ENCODE measurements at places on chromosomes 5 and 9.

GRCh38 chr5:21856987-21857386 lies 996.2 kb downstream of the CDH12 start:
- DNase-seq = no peak

- no peak for DNase-seq
Observed at GRCh38 chr9:9102295-9102694, 1302.7 kb upstream of the DMAC1 start.

GRCh38 chr5:129679671-129680070 lies 68.2 kb upstream of the MINAR2 start:
- DNase-seq = no peak

DNA sequence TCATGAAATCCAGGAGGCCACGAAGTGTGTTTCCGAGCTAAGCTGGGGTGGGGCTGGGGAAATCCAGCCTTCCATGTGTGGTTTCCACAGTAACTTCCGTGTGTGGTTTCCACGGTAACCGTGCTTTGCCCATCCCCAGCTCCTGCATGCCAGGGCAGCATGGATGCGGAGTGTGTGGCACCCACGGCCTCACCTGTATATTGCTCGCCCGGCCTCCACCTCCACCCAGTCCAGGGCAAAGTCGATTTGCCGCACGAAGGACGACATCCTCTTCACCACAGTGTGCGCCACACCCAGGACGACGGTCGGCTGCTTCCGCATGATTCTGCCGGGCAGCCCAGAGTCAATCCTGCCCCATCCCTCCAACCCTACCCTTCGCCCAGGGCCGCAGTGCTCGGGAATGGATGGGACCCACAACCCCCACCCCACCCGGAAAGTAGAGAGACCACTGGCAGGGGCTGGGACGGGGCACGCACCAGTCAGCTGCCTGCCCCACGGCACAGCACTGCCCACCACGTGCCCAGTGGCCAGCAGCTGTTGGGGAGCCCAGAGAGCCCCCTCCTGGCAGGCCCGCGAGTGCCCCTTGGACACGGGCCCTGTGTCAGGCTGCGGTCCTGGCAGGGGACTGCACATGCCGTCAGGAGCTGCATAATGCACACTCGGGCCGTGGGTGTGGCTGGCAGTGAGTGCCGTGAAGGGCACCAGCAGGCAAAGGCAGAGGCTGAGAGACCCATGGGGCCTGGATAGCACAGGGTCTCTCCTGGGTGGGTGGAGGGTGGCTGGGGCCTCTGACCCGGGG lies 39.0 kb upstream of the NSMF start:
- peak; percentile 68 for DNase-seq

DNA sequence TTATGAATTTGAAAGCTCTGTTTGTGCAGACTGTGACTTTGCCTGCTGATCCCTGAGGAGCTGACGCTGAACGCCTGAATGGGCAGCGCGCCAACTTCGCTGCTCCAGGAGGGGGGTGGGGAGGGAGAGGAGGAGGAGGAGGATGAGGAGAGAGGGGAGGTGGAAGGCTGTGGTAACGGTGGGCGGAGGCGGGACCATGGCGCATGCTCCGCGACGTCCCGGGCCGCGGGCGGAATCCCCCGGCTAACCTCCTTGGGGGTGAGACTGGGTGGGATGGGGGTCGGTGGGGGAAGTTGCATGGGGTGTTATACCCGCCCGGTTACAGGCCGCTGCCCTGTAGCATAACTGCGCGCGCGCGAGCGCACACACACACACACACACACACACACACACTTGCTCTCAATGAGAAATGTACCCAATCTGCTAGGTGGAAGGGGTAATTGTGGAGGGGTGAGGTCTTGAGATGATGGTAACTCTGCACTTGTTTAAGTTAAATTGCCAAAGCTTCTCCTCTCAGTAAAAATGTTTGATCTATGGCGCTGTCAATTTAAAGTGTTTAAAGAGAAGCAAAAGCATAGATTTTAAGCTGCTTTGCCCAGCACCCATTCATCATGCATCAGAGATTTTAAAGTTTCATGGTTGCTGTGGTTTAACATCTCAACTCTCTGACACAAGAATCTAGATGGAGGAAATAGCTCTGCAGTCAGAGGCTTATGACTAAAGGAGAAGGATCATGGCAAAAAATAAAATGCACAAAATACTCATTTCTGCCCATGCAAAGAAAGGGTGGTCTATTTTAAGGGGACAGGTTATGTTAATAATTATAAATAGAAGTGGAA lies 76.6 kb upstream of the TBCA start:
- peak; percentile 83 for DNase-seq

DNA sequence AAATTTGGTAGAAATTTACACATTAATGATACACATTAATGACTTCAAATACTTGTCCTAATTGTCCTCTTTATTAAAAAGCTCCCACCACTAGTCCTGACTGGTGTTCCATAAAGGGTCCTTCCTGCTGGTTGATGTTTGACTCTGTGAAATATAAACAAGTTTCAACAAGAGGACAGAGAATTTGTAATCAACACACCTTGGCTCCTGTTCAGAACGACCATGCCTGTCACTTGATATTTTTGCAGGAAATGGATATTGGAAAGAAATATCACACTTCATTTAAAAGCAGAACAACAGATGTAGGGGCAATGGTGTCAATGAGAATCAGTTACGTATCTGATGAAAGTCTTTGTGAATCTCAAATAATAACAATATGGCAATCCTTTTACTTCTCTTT lies 211.7 kb downstream of the ENC1 start:
- no peak for DNase-seq

DNA sequence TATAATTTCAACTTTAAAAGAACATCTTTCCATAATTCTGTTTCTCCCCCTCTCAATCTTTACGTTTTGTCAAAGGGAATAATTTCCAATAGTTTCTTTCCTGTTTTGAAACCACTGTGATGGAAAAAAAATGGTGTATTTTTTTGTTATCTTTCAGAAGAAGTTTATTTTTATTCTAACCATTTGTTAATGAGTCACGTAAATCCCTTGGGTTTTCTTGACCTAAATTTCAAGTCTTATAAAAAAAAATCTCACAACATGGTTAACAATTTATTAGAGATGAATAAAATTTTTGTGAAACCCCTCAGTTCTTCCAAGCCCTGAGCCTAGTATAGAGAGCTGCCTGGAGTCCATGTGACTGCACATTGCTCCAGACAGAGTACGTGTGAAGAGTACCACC lies 106.1 kb upstream of the FBXL17 start:
- DNase-seq = no peak

- no peak for DNase-seq
Observed at GRCh38 chr5:96113170-96113939, 151.7 kb upstream of the ELL2 start.

GRCh38 chr5:62112689-62113228 lies 193.2 kb upstream of the KIF2A start:
- DNase-seq = no peak

- peak; percentile 87 for DNase-seq
Observed at GRCh38 chr9:127199001-127199791, 65.4 kb upstream of the GARNL3 start.
